ENCODE measurements at places on chromosomes 7 and 10.

- DNase-seq: no peak
Measured at GRCh38 chr10:36256166-36256565, 614.1 kb upstream of the FZD8 start.

DNA sequence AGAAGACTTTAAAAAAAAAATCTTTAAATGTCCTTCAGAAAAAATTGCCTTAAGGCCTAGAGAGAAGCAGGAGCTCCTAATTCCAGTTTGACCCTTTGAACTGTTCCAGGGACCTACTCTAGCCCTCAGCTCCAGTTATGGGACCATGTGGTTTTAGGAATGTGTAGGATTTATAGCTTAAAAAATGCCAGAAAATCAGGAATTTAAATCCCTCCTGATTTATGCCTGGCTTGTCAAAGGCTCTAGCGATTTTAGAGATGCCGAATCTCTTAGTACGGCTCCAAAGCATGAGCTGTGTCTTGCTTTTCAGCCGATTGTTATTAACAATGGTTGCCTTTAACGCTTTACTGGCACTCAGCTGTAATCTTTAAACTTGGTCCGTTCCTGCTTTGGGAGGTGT is 130.6 kb upstream of the NPVF start:
- no peak for DNase-seq

GRCh38 chr10:98267069-98267893 is 713 bp downstream of the LOXL4 start:
- DNase-seq: peak; percentile 44

- DNase-seq: peak; percentile 84
Measured at GRCh38 chr7:2523941-2524807, 4.6 kb downstream of the LFNG start.

DNA sequence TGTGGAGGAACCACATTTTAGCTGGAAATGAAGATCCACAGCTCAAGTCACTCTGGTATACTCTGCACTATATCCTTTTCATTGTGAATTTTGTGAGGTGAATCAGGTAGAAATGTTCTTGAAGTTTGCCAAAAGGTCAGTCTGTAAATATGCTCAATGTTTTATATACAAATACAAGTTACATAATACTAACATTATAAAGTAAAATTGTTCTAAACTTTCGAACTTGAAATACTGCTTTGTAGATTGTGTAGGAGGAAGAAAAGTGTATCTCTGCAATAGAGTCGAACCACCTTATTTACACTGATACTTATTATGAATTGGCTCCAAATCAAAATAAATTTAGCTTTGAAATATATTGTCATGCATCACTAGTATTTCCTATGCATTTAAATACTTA is 7.0 kb downstream of the MIOS start:
- no peak for DNase-seq

- peak; percentile 81 for DNase-seq
Measured at GRCh38 chr7:140059273-140060242, 3.2 kb downstream of the PARP12 start.

DNA sequence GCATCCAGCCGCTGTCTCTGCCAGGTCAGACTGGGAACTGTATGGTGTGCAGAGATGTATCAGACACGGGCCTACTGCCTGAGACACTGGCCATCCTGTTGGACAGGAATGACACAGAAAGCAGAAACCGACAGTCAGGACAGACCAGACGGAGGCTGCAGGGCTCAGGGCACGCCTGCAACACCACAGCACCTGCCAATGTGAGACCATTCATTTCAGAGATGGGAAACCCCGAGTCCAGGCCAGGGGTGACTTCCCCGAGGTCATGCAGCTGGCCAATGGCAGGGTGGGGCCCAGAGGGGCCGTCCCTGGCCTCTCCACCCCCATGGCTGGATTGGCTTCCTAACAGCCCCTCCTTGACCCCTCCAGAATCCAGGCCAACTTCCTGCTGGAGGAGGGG is 34.7 kb downstream of the GRID1 start:
- DNase-seq: no peak

- no peak for DNase-seq
Measured at GRCh38 chr7:22969010-22969431, 44.9 kb downstream of the HYCC1 start.

DNA sequence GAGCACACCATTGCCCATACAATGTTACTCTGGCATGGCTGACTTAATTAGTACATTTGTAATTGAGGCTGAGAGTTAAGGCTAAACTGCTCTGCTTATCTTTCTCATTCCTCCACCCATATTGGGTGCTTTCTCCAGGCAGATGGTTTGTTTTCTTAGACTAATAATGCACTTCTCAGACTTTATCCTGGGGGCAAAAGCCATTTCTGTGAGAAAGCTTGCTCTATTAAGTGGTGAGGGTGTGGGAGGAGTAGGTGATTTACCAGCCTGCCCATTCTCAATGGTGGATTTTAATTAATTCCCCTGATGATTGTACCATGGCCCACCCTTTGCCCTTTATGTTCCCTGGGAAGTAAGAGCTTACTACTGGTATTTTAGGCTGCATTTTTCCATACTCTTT is 174.8 kb downstream of the FOXP2 start:
- no peak for DNase-seq

DNA sequence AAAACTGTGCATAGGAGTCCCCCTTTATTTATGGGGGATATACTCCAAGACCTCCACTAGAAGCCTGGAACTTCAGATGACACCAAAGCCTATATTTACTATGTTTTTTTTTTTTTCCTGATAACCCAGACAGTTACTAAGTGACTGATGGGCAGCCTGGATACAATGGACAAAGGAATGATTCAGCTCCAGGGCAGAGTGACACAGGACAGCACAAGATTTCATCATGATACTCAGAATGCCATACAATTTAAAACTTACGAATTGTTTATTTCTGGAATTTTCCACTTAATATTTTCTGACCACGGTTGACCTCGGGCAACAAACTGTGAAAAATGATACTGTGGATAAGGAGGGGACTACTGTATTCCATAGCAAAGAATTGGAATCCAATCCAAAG is 843.6 kb downstream of the PCDH15 start:
- DNase-seq: no peak

- no peak for DNase-seq
Measured at GRCh38 chr10:95221124-95221523, 27.1 kb downstream of the ACSM6 start.

DNA sequence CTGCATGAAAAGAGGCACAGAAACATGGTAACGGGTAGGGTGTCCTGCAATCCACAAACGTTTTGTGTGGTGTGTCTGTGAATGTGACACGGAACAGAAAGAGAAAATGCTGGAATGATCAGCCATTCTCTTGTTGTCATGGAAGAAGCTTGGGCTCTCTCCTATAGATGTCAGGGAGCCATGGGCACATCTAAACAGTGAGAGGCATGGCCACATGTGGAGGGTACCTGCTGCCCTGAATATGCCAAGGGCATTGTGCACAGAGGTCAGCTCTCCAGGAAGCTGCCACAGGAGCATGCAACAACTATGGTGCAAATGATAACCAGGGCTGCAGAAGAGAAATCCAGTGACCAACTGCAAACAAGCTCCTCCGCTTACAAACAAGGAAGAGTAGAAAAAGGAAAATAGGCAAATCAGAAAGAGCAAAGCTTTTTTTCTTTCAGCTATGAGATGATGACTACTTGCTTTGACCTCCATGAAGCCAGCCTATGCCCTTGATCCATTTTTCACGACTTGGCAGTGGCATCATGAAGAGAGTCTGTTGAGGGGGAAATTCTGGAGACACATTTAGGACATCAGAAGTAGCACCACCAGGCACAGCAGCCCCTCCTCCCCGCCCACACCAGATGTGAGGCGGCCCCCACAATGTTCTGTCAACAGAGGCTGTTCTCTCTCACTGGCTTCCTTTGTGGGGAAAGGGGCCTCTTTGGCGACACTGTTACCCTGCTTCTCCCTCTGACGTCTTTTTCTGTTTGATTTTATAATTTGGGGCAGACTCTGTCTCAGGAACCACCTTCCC is 4.8 kb upstream of the PDE1C start:
- DNase-seq: no peak

- DNase-seq: no peak
Measured at GRCh38 chr7:116804471-116804870, 57.9 kb upstream of the CAPZA2 start.

DNA sequence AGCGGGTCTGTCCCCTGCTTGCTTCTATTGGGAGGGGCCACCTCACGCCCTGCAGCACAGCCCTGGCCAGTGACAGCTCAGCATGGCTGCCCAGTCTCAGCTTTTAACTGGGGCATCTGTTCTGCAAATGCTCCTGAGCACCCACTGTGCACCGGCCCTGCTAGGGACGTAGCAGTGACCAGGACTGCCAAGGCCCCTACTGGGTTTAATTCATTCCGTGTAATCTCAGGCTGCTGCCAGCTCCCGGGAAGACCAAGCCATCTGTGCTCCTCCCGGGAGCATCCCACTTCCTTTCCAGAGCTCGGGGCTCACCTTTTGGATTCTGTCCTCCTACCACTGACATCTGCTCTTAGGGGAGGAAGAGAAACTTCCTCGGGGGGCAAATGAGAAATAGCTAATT is 85.2 kb downstream of the ADARB2 start:
- DNase-seq: no peak

DNA sequence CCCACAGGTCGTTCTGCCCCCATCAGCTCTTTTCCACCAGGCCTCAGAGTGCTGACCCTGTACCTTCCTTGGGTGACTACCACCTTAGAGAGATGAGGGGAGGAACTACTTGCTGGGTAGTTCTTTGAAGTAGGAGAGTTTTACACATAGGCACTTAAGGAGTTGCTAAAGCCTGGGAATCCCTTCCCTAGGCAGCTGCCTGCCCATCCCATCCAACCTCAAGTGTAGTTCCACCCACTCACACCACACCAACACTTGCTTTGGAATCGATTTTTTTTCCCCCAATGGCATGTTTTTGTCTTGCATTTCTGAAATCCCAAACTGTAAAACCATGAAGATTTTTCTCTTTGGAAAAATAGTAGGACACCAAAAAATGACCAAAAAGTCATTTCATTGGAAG is 47.7 kb downstream of the FBXW4 start:
- no peak for DNase-seq

GRCh38 chr10:36493516-36493880 is 631.9 kb upstream of the ANKRD30A start:
- DNase-seq: no peak

DNA sequence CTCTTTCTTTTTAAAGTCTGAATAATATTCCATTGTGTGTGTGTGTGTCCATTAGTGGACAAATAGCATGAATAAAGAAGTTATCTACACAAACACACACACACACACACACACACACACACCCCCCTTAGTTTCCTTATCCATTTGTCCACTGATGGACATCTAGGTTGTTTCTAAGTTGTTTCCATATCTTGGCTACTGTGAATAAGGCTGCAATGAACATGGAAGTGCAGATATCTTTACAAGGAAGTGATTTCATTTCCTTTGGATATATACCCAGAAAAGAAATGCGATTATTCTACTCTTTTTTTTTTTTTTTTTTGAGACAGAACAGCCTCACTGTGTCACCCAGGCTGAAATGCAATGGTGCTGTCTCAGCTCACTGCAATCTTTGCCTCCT is 113.5 kb downstream of the MBL2 start:
- DNase-seq: no peak

DNA sequence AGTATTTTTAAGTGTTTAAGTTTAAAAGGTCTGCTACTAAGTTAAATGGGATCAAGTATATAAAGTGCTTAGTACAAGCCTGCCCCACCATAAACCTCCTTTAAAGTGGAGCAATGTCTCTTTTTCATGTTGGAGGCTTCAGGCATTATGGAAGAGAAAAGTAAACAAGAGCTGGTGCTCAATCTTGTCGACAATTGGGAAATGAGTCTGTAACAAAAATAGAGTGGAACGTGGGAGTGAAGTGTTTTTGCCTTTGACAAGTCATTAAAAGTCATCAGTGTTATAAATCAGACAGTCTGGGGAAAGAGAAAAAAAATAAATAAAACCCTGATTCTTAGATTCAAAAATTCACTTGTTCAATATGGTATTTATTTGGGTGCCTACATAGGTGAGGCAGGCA is 44.7 kb downstream of the DNAJC12 start:
- DNase-seq: no peak

DNA sequence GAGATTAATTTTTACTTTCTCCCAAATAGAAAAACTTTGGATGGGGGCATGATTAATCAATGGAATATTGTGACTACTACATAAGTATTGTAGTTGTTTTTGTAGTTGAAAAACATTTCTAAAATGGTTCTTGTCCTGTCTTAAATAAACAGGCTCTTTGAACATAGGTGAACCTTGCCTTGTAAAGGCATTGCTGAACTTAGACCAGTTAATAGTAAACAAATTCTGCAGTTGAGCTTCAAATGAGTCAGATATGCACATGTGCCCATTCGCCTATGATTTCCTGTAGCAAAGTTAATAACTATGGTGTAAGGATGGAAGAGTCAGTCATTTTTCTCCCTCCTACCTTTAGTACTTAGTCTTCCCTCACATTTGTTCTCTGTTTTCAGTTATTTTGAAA is 22.6 kb downstream of the CUTC start:
- DNase-seq: no peak

DNA sequence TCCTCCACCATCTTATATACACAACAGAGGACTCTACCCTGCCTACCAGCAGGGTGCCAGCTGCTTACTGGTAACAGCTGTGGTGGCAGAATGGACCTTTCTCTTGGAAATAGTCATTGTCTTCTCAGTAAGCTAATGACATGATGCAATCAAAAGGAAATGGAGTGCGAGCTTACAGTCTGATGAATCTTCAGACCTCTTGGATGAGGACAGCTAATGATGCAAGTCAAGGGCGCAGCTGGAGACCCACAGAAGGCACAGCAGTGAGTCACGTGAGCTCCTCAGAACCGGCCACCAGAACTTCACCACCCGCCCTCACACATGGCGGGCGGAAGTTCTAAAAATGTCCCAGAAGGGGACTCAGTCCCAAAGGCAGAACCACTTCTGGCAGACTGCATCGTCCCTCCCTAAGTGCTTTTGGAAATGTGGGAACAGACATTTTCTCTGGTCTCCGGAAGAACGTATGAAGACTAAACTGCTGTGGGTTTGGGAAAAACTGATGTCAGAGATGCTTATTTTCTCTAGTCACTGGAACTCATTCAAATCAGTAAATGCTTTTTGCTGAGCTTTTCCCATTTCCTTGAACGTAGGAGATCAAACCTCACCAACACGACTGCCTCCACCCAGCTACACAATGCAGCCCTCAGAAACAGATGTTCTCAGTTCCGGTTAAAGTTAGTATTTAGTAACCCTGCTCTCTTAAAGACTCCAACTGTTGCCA is 96.4 kb downstream of the FAS start:
- peak; percentile 59 for DNase-seq

GRCh38 chr10:102200751-102201640 is 25.1 kb upstream of the ELOVL3 start:
- DNase-seq: no peak

DNA sequence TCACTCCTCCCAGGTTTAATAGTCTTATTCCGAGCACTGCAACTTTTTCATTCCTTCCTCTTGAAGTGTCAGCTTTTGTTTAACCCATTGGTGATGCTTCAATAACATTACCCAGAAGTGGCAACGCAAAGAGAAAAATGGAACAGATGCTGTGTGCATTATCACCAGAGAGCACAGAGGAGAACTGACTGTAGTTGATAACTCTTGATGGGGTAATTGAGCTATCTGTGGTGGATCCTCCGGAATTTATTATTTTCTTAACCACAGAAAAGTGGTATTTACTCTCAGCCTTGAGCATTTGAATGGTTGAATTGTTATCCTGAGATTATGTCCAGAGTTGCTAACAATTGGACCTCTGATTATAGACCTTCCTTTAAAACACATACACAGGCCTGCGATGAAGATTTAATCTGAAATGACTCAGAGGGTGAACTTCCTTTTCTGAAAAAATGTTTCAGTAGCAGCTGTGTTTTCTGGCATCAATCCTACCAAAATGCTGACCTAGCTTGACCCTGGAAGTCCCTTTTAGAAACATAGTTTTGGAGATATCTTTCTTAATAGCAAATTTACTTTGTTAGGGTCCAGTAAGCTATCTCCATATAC is 1584.4 kb upstream of the LRRTM3 start:
- no peak for DNase-seq

All from hepatic stellate cell (primary cell).